Stimulated activated CD8-positive, alpha-beta memory T cell treated with anti-CD3 and anti-CD28 coated beads, Interleukin-7, amount 100 ng/mL, for 4 hours (primary cell): ENCODE measurements at places on chromosomes 16 and 17.

- DNase-seq: no peak
Measured at GRCh38 chr16:87192452-87193073, 124.6 kb downstream of the C16orf95 start.

- no peak for DNase-seq
Measured at GRCh38 chr16:46852130-46852529, 21.1 kb upstream of the C16orf87 start.

- no peak for DNase-seq
Measured at GRCh38 chr16:31110106-31111034, 2.2 kb downstream of the BCKDK start.

GRCh38 chr17:4969047-4969550, 1.5 kb upstream of the SPAG7 start:
- no peak for DNase-seq

DNA sequence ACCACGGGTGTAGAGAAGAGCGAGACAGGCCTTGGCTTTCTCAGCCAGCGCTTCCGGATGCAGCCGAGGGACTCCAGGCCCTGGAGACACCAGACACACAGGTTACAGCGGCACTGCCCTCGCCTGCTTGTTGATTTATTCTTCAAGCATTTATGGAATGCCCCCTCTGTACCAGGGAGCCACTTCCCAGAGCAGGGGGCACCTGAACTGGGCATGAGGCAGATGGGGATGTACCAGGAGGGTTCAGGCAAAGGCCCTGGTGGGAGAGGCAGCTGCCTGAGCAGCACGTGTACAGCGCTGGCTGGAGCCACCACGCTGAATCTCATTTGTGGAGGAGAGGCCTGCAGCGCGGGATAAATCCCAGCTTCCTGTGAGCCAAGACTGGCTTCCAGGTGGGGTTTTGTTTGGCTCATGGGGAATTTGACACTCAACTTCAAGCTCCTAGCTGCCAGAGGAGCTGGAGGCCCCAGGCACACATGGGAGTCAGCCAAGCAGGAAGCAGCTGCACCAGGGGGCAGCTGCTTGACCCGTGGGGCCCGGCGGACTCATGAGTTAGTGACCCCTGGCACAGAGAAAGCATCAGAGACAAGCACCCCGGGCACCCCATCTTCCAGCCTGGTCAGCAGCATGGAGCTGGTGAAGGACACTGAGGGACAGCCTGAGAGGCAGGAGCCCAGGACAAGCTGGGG, 59.7 kb downstream of the IL21R start:
- no peak for DNase-seq

GRCh38 chr16:67966549-67967182, 1.8 kb downstream of the SLC12A4 start:
- DNase-seq: no peak
